ENCODE measurements at places on chromosomes 1 and 21.

DNA sequence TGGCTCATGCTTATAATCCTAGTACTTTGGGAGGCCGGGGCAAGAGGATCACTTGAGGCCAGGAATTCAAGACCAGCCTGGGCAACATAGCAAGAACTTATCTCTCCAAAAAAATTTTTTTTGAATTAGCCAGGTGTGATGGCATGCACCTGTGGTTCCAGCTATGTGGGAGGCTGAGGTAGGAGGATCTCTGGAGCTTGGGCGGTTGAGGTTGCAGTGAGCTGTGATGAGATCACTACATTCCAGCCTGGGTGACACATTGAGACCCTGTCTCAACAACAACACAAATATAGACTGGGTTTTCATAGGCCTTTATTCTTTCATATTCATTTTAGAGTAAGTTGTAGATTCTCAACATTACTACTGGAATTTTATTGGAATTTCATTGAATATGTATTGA lies 12.8 kb downstream of the MED18 start:
- no peak for DNase-seq

DNA sequence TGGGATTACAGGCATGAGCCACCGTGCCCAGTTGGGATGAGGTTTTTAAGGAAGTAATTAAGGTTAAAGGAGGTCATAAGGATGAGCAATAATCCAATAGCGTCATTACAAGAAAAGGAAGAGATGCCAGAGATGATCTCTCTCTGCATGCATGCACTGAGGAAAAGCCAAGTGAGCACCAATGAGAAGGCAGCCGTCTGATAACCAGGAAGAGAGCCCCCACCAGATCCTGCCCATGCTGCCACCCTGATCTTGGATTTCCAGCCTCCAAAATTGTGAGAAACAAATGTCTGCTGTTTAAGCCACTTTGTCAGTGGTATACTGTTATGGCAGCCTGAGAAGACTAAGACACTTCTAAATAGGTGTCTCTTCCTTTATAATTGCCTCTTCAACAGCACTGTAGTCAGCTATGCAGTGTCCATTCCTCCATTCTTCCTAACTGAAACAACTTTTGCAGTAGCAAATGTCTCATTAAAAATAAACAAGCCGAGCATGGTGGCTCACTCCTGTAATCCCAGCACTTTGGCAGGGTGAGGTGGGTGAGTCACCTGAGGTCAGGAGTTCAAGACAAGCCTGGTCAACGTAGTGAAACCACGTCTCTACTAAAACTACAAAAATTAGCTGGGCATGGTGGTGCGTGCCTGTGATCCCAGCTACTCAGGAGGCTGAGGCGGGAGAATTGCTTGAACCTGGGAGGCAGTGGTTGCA lies 216.2 kb upstream of the RUNX1 start:
- DNase-seq, result peak; percentile 53

- no peak for DNase-seq
Observed at GRCh38 chr1:115624859-115625258, 16.9 kb upstream of the VANGL1 start.

GRCh38 chr1:116494353-116494692 lies 76.5 kb downstream of the CD58 start:
- DNase-seq, result no peak

GRCh38 chr1:59063501-59063900 lies 233.4 kb upstream of the FGGY start:
- DNase-seq, result no peak

GRCh38 chr1:169647512-169647911 lies 17.6 kb upstream of the SELP start:
- no peak for DNase-seq

DNA sequence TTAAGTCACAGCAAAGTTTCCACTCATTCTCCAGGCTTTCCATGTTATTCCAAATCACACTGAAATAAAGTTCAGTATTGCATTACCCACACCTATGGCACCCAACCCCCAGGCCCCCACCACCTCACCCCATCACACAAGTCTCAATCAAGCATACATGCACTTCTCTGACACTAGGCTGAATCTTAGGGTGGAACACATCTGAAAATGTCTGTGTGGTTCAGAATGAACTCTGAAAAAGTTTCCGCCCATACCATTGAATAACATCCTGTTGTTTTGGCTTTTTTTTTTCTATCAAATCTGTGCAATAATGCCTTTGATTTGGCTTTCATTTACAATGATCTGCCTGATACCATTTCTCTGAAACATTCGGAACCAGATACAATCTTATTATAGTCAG lies 25.8 kb upstream of the LRRC8C start:
- DNase-seq, result no peak

DNA sequence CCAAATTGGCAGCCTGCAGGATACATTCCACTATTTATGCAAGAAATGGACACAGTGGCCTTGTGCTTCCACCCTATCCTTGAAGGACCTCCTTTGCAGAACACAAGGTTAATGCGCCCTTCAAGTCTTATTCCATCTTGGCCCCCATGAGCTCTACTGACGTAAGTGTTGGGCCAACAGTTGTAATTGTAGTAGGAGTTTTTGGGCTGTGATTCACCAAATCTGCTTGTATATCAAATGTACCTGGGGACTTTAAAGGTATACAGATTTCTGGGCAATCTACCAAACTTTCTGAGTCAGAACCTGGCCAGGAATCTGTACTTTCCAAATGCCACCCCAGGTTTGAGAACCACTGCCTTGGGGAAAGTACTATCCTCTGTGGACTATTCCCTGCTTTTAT lies 100.9 kb upstream of the MARK1 start:
- DNase-seq, result no peak

DNA sequence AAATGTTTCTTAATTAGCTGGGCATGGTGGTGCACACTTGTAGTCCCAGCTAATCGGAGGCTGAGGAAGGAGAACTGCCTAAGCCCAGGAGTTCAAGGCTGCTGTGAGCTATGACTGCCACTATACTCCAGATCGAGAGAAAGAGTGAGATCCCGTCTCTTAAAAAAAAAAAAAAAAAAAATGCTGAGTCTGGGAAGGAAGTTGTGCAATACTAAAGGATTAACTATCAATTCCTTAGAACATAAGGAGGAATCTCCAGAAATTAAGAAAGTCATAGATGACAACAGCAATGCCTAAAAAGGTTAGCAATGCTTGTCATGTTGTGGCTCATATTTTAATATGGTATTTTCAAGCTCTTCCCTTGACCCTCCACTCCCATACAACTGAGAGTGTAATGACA lies 5.3 kb downstream of the LUZP1 start:
- no peak for DNase-seq

DNA sequence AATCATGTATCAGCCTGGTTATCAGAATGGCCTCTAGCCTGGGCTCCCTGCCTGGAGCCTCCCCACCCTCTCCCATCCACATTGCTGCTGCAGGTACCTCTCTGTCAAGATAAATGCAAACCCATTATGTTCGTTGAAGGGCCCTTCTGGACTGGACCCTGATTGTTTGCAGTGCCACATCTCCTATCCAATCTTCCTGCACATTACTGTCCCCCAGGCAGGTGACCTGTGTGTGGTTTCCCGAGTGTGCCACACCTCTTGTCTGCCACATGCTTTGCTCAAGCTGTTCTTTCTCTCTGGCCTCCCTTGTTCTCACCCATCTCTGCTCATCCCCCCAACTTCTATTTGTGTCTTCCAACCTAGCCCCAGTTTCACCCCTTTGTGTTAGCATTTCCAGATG lies 32.4 kb downstream of the IER5 start:
- no peak for DNase-seq

- DNase-seq, result no peak
Observed at GRCh38 chr1:172143384-172144055, 277.0 kb upstream of the C1orf105 start.

GRCh38 chr1:41412748-41413147 lies 51.5 kb downstream of the FOXO6 start:
- DNase-seq, result no peak

- no peak for DNase-seq
Observed at GRCh38 chr1:214471458-214471857, 79.9 kb downstream of the PTPN14 start.
